ENCODE measurements at places on chromosomes 11 and 22. TPM values are rescaled to one million over a fixed set of nuclear protein-coding genes. Genes with fewer than 3 reads are reported as not detected.
A peak's percentile ranks its signal among the peaks of the same experiment; 100 is the strongest.

DNA sequence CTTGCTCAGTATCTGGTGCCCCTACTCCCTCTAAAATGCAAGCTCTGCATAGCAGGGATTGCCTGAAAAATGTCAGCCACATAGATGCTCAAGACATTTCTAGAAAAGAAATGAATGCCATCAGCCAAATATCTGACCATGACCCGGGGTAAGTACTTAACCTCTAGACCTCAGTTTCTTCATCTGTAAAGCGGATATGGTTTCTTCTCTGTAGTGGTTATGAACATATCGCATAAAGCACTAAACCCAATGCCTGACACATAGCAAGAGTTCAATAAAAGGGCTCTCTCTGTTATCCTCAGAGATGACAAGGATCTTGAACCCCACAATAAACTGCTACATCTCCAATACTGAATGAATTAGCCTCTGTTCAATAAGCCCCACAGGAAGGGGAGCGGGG lies 122.6 kb downstream of the ABTB2 start:
- no peak for DNase-seq

DNA sequence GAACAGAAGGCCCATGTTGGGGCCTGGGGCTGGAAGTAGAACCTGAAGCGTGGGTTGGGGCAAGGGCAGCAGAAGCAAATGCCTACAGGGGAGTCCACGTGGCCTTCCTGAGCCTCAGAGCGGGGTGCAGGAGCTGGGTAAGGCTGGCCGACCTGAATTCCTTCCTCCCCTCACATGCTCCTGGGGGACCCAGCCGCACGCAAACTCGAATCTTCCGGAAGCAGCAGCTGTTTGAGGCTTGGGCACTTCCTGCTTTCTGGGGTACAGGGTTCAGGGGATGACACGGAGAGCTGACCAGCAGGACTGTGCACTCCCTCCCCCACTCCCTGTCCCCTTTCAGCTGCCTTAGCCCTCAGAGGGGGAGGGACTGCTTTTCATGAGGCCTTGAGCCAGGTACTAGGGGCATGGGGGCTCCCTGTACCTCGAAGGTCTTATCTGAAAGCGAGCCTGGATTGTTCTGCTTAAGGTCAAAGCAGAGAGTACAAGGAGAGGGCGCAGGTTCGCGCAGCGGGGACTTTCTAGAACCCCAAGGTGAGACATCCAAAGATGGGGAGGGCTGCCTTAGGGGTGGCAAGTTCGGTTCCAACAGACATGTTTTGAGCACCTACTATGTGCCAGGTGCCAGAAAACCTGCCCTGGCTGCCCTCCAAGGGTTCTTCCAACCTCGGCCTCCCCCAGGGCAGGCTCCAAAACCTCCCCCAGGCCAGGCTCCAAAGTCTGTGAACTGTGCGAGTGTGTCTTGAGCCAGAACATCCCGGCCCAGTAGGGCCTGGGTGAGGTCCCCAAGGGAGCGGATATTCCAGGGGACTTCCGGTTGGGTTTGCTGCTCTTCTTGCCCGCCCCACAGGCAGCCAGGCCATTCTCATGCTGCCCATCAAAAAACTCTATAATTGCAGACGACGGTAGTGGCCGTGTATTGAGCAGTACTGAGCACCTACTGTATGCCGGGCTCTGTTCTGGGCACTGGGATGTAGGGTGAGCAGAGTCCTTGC lies 1.7 kb downstream of the NCF4 start:
- peak; percentile 40 for DNase-seq

DNA sequence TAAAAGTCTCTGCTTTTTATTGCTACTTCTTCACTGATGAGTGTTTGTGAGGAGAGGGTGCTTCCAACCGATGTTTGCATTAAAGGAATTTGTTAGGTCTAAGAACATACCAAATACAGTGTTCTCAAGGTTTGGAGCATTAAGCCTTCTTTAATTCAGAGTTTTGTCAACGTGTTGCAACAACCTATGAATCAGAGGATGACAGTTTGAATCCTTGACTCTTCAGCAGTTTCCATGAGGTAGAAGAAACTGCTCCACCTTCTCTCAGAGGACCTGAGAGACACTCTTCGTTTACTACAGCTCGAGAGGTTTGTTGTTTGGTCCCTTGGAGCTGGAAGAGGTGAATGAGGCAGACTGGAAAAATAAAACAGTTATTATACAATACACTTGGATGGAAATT lies 55.7 kb downstream of the NCAM1 start:
- no peak for DNase-seq

GRCh38 chr11:23995891-23996290 lies 501.0 kb upstream of the LUZP2 start:
- DNase-seq, result no peak

DNA sequence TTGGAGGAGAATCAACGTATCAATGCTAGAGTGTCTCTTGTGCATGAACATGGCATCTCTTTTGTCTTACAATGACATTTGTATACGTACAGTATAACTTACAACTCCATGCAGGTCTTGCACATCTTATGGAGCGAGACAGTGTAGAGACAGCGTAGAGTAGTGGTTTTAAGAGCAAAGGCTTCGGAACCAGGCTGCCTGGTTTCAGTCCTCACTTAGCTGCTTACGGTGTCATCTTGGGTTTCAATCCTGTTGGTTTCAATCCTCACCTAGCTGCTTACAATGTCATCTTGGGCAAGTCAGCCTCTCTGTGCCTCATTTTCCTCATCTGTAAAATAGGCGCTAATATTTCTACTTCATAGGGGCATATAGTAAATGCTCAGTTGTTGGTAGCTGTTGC lies 98.2 kb downstream of the PACS1 start:
- DNase-seq, result no peak

Gene ST3GAL4
- 37.5 TPM for total RNA-seq

DNA sequence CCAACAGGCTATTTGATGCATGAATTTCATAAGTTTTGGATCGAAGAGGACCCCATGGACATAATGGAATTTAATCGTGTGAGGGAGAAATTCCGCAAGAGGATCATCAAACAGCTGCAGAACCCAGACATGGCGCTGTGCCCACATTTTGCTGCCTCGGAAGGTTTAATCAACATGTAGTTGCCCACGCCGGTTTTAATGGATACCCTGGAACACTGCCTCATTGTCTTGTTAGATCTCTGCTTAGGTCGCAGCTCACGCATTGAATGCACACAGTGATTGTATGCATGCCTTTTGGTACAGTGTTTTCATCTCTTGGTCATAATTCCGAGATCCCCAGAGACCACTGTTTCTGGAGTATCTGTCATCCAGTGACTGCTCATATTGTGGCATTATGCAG lies 46.8 kb downstream of the SLN start:
- DNase-seq, result no peak

Gene ATP5MG
- 777 TPM for total RNA-seq

- DNase-seq, result no peak
Observed at GRCh38 chr11:36306888-36307287, 10.8 kb downstream of the PRR5L start.

Gene SYCE3
- not detected for total RNA-seq

Gene LRRC4C
- total RNA-seq, result 0.93 TPM

Gene DDI1
- total RNA-seq, result not detected

Gene GALNT18
- total RNA-seq, result 17.3 TPM

DNA sequence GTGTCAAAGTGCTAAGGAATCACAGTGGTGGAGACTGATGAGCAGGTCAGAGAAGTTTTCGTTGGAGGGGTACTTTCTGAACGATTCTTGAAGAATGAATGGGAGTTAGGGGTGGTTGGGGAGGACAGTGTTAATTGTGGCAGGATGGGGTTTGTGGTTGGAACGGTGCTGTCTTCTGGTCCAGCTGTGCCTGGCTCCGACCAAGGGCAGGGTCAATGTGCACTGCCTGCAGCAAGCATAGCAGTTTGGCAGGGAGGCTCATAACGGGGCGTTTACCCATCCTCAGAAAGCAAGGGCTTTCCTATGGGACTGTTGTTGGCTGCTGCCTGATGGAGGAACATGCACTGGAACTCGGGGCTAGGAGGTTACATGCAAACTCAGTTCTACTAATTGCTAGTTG lies 265.8 kb downstream of the KIRREL3 start:
- no peak for DNase-seq

- DNase-seq, result no peak
Observed at GRCh38 chr11:66361502-66361941, 10.0 kb downstream of the SLC29A2 start.

DNA sequence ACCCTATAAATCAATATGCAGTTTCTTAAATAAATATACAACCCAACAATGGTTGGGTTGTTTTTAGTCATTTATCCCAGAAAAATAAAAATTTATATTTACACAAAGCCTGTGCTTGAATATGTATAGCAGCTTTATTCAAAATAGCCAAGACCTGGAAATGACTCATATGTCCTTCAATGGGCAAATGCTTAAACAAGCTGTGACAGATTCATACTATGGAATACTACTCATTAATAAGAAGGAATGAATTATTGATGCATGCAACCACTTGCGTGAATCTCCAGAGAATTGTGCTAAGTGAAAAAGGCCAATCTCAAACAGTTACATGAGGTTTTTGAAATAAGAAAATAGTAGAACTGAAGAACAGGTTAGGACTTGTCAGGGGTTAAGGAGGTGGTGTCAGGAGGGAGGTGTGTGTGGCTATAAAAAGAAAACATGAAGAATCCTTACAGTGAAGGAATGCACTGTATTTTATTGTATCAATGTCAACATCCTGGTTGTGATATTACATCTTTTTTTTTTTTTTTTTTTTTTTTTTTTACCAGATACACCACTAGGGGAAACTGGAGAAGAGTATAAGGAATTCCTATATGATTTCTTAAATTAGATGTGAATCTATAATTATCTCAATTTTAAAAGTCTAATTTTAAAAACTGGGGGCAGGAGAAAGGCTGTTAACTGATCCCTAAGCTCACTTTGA lies 82.4 kb upstream of the CD44 start:
- no peak for DNase-seq

DNA sequence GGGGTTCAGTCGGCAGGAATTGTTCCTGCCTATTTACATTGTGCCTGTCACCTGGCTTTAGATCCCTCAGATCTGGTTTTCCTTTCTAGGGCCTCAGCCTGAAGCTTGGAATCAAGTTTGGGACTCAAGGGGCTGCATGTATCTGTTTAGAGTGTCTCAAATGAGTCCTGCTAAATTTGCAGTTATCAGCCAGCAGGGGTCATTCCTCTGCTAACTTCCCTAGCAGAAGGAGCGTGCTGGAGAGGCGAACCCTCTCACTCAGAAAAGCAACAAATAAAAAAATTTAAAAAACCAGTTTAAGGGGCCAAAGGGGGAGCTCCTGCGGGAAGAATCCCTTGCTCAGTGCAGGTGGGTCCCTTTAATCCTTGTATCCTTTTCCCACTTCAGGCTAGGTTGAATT lies 1220.2 kb downstream of the JRKL start:
- no peak for DNase-seq

DNA sequence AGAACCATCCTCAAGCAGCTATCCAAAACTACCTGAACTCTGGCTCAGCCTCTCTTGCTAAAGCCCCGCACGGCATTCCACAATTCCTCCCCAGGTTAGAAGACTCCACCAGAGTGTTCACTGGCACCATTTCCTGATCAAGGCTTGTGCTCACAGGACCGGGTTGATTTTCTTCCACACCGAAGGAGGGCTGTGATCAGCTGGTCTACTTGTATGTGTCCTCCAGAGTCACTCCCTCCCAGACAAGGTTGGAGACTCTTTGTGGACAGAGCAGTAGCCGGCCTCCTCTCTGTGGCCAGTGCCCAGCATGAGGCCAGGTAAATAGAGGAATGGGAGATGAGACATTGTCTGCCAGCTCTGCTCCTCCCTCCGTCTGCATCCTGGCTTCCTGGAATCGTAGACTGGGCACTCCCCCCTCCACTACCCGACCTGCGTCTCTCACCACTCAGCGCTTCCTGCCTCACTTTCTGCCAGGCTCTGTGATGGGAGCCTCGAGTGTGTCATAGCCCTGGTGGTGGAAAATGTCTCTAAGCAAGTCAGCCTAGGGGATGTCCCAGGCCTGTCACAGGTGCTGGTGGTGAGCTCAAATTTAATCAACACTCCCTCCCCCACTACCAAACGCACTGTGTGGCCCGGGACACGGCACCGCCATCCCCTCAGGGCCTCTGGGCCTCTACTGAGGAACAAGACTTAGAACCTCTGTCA lies 12.5 kb upstream of the TMPRSS6 start:
- DNase-seq, result no peak

DNA sequence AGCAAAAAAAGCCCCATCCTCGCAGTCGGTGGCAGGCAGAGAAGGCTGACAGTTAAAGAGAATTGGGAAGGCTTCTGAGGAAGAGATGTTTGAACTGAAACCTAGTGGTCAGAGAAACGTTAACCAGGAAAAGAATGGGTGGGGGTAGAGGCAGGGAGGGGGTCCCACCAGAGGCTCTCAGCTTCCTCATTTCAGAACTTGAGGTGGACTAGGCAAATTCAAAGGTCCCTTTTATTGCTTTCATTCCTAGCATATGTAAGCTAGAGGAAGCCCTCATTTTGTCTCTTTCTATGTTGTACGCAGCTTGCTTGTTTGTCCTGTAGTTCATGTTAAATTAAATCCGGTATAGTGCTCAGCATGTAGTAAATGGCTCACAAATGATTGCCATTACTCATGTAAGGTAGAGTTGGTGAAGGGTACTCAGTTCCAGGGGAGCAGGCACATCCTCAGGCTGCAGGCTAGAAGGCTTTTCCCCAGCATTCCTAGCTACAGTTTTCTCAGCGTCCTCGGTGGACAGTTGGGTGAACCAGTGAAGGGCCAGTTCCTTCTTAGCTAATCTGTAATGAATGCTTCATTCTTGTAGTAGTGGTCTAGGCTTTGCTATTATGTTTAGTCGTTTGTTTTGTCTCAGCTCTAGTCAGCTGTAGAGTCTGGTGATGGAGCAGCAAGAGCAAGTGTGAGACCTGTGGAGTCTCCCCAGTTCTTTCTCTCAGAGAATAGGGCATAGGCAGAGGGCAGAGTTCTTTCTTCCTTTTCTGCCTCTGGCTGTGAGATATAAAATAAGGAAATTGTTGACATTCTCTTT lies 58.6 kb downstream of the UVRAG start:
- no peak for DNase-seq

- DNase-seq, result no peak
Observed at GRCh38 chr11:69485337-69486041, 4.0 kb downstream of the LINC01488 start.

Gene C11orf21
- 56.2 TPM for total RNA-seq

DNA sequence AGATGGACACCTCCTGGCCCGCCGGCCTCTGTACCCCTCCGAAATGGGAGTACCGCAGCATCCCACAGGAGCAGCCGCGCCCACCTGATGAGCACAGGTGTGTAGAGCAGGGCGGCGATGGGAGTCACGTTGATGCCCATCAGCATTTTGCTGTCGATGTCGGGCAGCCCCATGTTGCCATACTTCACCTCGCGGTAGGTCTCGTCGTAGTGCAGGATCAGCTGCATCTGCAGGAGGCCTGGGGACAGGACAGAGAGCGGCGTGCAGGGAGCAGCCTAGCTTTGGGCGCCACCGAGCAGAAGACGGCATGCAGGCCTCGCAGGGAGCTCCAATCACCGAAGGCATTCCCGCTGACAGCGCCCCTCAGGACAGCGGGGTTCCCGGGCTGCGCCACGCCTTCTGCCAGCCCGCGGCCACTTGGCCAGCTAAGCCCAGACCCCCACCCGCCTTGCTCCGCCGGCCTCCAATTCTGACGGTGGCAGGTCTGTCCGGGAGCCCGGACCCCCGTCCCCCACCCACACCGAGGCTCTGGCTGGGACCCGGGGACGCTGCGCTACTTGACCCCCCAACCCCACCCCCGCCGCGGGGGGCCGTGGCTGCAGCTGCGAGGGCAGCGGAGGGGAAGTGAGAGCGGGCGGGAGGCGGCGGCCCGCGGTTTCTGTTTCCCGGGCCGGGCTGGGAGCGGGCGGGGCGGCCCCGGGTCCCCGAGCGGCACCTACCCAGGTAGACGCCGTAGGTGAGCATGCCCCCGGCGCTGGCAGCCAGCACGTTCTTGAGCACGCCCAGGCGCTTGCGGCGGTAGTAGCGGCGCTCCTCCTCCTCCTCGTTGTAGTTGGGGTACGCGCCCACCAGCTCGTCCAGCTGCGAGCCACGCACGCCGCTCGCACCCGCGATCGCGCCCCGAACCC lies 705 bp downstream of the UNC93B1 start:
- no peak for DNase-seq
